Stimulated activated CD4-positive, alpha-beta T cell treated with anti-CD3 and anti-CD28 coated beads, Interleukin-2, amount 100 ng/mL, for 24 hours (primary cell): ENCODE measurements at places on chromosomes 3 and 15.

- no peak for DNase-seq
Measured at GRCh38 chr15:33565094-33565493, 254.3 kb downstream of the RYR3 start.

DNA sequence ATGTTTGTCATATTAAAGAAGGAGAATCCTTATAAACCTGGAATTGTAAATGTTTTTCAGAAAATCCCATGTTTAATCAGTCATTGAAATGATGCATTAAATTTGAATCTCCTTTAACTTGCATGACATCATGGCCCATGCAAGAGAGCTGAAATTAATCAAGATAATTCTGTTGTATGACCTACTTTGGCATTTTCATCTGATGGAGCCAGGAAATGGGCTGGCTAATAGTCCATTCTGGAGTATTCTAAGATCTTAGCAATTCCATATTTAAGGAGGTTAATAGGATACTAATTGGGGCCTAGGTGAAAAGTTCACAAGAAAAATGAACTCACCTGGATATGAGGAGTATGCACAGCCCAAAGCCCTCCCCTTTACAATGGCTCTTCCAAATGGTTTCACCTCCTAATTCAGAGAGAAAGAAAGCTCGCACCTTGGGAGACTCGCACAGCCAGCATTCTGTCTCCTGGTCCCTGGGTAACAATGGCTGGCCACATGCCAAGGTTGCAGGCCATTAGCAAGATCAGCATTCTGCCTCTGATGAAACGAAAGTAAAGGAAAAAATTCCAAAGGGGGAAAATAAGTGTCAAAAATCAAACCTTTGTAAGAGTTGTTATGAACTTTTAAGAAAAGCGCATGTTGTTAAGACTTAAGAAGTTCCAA, 786.4 kb downstream of the MCTP2 start:
- DNase-seq: no peak

DNA sequence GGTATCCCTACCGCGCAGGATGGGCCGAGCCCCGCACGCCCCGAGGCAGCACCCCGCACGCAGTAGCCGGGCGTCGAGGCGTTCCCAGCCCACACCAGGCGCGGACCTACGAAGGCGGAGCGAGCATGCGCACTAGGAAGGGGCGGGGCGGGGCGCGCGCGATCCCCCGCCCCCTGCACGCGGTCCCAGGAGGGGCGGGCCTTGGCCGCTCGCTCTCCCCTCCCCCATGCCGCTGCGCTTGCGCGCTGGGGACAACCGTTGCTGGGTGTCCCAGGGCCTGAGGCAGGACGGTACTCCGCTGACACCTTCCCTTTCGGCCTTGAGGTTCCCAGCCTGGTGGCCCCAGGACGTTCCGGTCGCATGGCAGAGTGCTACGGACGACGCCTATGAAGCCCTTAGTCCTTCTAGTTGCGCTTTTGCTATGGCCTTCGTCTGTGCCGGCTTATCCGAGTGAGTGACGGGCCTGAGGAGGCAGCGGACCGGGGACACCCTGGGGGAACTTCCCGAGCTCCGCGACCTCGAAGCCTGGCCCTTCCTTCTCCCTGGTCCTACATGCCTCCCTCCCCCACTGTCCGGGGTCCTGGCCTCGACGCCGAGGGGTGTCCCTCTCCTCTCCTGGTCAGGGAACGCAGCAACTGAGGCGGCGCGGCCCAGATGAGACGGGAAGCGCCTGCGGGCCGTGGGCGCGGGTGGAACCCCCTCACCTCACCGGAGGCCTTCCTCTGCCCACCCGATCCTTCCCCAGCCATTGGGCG, at the start of gene SPESP1:
TSS of gene SPESP1 (plus strand) at position 258 of the 755 bp plus-strand sequence. CDS start at position 387, 129 bp downstream.
- peak; percentile 33 for DNase-seq

GRCh38 chr3:7978087-7978422, 523.6 kb upstream of the LMCD1 start:
- no peak for DNase-seq

GRCh38 chr15:36294359-36294758, 285.1 kb upstream of the CDIN1 start:
- DNase-seq: no peak

DNA sequence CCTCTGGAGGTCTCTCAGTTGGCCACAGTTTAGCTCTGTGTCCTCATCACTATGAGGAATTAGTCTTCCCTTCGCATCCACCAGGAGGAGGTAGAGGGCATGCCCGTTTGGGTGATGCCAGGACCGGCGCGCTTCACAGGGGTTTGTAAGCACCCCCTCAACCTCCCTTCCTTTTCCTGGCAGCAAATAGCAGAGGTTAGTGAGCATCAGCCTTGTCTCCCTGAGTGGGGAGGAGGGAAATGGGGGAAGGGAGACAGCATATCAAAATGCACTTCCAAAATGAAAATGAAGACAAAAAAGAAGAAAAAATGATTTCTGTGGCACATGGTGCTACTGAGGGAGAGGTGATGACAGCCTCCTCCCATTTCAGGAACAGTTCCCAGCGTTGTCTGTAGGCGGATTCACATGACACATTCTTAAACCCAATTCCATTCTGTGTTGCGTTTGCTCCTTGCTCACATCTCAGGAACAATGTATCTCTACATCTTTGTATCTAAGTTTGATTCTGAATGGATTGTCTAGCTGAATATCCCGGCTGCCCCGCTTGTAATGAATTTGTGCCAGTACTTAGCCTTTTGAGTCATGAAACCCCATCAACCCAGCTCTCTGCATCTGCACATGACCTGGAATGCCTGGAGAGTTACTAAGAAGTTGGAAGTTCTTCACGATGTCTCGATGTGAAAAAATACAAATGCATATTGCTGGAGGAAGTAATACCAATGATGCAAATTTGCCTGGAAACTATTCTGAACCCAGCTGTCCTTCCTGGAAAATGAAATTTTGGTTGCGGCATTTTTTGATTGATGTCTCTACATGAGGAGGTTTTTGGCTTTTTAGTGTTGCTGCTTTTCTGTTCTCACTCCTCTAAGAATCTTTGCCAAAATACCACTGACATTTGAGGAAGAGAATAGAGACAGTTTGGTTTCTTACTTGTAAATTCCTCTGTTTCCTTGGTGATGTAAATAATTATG, 45.2 kb downstream of the TYRO3 start:
- peak; percentile 62 for DNase-seq

DNA sequence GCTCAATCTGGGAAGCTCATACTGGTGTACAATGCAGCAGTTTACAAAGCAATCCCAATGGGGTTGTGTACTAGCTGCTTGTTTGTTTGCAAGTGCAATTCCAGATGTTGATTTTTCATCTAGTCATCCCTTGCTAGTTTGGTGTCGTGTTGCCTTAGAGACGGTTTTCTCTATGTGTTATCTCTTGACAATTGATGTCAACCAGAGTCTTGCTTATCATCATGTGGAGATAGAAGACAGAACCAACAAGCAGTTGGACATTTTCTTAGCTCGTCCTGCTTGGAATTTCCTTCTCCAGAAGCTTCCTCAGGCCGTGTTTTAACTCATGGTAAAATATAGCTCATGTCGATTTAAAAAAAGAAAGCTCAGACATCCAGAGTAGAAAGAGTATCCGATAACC, 262.0 kb upstream of the KCNH8 start:
- no peak for DNase-seq

DNA sequence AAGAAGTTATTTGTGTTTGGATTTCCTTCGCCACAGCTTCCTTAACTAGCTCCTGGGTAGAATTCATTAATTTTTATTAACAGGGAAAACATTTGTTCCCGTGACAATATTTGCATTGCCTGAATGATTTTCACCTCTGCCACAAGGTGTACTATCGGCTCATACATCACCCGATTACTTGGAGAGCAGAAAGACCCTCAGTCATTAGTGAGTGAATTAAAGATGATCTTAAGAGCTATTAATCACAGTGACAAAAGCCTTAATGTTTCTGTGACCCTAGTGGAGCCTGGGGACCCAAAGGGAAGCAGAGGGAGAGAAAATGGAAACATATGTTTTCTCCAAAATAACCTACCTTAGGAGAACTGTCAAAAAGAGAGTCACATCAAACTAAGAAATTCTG, 228.3 kb downstream of the MECOM start:
- DNase-seq: no peak

DNA sequence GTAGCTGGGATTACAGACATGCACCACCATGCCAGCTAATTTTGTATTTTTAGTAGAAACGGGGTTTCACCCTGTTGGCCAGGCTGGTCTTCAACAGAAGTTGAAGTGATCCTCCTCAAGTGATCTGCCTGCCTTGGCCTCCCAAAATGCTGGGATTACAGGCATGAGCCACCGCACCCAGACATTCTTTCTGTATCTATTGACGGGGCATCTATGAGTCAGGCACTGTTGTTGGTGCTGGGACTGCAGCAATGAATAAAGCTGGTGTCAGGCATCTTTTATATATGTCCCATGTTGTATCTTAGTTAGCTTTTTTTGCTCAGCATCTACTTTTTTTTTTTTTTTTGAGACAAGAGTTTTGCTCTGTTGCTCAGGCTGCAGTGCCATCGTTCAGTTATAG, 47.6 kb upstream of the ULK4 start:
- no peak for DNase-seq

DNA sequence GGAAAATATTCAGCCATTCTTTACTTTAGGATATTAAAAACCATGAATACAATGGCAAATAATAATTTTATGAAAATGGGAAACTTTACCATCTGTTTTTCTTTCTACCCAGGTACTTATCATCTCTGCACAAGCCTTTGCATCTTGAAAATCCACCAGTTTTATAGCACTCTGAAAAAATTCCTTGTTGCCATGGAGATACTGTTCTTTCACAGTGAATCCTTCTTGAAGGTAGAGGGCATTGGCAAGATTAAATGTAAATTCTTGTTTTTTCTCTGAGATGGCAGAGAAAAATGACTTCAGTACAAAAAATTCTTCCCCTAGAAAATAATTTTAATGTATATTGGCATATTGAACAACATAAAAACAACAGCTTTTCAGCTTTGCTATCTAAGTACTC, 6.9 kb downstream of the SERPINI2 start:
- no peak for DNase-seq

GRCh38 chr3:178059119-178059518, 477.1 kb upstream of the KCNMB2 start:
- DNase-seq: no peak

GRCh38 chr3:117814975-117815374, 1105.4 kb downstream of the TUSC7 start:
- no peak for DNase-seq

DNA sequence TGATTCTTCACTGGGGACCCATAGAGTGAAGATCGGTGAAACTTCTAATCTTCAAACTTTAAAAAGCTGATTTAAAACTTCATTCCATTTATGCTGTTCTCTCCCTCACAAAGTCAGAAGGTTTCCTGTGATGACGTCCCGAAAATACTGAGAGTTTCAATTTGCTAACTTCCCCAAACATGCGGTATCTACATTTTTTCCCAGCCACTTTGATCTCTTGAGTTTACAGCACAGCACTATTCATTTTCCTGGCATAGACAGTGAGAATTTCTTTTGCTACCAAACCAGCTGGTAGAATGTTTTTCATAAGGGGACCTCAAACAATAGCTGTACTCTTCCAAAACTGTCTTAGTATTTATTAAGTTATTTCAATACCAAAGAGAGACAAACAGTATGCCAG, 156.8 kb downstream of the LSAMP start:
- no peak for DNase-seq
